ENCODE measurements at places on chromosomes 11 and 22.

DNA sequence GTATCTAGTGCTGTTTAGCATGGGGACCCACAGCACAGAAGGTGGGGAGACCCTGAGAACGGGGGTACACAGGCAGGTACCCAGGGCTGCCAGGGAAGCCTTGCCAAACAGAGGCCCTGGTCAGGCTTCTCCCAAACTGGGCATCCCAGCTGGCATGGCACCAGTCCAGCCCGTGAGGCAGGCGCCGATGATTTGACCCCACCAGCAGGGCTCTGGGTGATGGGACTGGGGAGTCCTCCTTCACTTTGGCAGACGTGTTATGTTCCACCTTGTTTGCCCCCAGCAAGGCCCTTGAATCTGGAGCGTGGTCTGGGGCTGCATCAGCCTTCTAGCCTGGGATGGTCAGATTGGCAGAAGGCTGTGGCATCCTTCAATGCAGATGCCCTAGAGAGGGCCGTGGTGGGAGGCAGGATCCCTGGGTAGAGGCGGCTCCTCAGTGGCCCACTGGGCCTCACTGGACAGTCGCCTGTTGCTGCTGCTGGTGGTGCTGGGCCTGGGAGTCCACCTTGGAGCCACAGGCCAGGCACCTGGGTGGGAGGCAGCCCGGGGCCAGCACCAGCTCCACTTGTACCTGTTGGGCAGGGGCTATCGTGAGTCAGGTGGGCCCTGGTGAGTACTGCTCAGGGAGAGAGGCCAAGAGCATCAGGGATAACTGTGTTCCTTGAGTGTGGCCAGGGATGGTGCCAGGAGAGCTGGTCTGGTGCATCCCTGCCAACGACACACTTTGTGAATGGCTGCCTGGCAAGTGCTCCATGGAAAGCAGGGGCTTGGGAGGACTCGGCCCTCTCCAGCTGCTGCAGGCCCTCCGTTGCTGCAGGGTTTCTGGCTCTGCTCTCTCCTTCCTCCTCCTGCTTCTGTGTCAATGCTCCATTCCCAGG, 3.3 kb downstream of the ADORA2A start:
- DNase-seq: no peak

DNA sequence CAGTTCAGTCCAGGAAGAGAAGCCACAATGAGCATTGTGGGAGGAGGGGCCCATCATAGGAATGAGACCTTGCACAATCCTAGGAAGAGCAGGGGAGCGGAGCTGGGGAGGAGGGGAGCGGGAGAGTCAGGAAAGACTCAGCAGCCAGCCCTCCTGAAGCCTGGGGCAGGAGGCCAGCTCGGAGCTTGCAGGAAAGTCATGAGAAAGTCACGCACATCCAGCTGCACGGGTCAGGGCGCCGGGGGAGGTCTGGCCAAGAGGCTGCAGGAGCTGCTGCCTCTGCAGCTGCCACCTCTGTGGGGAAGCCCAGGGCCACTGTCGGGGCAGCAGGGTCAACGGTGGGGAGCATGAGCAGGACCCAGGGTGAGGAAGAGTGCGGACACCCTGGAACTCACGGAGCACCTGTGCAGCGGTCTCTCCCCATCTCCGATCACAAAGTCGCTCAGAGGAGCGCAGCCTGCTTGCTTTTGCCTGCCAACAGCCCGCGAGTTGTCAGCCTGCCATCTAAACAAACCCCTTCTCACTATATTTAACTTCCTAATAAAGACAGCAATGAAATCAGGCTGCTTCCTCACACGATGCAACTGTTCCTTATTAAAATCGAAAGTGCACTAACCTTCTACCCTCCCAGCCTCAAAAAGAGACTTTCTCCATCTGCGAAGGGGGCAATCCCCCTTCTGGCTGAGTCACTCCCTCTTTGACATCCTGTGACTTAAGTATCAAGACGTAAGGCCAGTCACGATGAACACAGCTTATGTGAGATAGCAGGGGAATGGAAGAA, 52.9 kb upstream of the RTL6 start:
- peak; percentile 71 for DNase-seq

DNA sequence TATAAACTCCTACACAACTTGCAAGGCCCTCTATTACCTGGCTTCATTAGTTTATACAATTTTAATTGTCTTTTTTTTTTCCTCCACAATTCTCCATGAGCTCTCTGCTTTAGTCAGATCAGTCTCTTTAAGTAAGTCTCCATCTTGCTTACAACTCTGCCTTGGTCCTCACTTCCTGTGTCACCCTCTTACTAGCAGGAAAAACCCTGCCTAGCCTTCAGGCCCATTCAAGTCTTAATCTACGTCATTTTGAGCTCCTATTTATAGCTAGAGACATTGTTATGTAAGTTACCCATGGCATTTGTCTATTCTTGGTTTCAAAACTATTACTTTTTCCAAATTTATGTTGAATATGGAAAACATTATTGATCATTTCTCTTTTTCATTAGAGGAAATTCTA, 177.4 kb downstream of the SBF2 start:
- no peak for DNase-seq

- DNase-seq: no peak
Observed at GRCh38 chr11:12653729-12654128, 20.5 kb upstream of the TEAD1 start.

DNA sequence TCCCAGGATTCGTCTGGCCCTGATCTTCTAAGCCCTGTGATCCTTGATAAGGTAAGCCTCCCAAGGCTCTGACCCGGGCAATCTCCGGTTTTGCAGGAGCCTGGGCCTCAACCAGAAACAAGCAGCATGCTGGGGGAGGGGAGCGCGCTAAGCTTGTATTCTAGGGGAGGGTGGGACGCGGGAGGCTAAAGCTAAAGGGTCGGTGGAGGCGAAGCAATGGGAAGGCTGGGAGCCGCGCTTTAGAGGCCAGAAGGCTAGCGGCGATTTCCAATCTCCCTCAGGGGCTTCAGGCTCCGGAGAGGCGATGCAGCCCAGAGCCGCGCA, 753 bp downstream of the PTPN5 start:
- DNase-seq: no peak

DNA sequence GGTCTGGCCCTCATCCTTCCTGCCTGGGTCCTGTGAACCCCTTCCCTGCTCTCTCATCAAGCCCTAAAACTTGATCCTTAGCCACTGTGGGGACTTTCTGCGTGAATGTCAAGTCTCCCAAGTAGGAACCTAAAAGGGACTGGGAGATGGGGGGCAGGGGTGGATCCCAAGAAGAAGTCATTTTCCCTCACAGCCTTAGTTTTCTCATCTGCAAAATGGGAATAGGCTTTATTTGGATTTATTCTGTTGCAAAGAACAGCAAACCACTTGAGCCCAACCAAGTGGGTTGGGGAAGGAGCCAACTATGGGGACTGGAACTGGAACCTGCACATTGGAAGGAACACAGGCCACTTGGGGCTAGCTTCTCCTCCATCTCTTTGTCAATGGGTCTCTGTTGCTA, 36.8 kb downstream of the NEU3 start:
- no peak for DNase-seq

DNA sequence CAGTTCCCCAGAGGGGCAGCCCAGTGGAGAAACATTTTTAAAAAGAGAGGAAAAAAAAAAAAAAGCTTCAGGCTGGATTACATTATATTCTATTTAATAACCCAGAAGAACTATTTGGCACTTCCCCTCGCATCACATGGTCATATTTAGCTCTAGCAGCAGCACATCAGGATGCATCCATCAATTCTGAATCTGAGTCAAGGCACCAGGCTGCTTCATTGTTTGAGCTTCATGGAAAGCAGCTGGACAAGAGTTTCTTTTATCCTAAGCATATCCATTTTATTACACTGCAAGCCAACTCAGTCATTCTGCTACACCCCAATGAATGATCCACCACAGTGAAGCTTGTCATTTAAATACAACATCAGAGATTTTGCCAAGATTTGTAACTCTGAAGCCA, 10.0 kb downstream of the SPTY2D1 start:
- DNase-seq: no peak

GRCh38 chr11:34154059-34154875, 48.8 kb downstream of the NAT10 start:
- DNase-seq: no peak

DNA sequence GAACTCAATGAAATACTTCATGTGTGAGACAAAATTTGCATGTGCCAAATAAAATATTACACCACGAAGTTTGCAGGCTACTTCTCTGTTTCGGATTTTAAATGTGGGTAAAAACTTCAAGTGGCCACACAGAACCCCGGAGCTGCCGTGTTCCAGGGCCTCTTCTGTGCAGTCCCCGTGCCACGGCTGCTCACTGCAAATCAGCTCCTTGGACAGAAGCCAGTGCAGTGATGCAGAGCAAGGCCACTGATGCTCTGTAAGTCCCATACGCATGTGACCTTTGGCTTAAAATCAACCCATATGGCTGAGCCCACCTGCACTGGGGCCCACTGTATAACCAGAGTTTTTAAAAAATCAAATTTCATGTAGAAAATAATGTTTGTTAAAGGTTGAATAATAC, 1309.4 kb downstream of the TBC1D22A start:
- no peak for DNase-seq

DNA sequence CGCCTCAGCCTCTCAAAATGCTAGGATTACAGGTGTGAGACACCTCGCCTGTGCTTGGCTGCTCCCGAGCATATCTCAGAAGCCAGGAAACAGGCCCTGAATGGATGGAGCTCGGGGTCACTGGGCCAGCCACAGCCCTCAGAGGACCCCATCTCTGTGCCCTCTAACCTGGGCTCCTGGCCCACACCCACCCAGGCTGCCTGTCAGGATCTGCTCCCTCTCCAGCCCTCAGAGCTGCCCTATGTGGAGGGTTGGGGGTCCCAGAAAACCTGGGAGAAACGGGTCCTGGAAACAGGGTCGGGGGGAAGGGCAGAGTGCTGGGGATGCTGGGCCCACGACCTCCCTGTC, 5.2 kb upstream of the CCDC188 start:
- no peak for DNase-seq

GRCh38 chr11:103111400-103111799, 2.2 kb downstream of the DYNC2H1 start:
- no peak for DNase-seq

GRCh38 chr11:76978239-76978638, 56.0 kb upstream of the B3GNT6 start:
- DNase-seq: no peak

GRCh38 chr11:28343304-28344233, 235.4 kb downstream of the METTL15 start:
- DNase-seq: peak; percentile 49

DNA sequence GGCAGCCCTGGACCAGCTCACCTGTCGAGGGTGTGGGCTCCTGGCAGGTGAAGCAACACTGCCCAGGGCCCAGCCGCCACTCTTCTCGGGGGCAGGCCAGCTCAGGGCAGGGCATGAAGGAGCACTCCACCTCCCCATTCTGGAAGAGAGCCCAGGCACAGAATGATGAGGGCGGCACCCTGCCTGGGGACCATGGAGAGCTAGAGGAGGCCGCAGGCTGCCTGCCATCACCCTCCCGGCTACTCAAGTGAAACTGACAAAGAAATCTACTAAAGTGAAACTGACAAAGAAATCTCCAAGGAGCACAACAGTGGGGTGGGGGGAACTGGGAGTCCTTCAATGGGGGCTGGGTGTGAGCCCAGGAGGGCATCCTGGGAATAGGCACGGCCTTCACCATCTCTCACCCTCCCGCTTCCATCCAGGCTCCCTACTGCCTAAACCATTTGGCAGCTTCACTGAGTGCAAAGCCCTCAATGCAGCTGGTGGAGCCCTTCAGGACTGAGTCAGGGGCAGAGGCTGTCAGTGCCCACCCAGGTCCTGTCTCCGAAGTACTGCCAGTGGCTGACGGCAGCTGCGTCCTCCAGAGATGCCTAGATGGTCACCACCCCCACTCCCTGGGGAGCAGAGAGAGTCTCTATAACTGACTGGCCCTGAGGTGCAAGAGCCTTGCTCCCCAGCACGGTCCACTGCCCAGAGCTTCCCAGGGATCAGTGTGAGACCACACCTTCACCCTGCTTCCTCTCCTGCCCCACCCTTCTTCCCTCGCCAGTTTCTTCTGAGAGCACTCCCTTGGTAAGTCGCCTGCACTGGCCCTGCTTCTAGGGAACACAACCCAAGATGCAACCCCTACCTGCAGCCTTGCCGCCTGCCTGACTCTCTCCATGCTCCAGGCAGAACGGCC, 21.7 kb downstream of the VWCE start:
- no peak for DNase-seq

DNA sequence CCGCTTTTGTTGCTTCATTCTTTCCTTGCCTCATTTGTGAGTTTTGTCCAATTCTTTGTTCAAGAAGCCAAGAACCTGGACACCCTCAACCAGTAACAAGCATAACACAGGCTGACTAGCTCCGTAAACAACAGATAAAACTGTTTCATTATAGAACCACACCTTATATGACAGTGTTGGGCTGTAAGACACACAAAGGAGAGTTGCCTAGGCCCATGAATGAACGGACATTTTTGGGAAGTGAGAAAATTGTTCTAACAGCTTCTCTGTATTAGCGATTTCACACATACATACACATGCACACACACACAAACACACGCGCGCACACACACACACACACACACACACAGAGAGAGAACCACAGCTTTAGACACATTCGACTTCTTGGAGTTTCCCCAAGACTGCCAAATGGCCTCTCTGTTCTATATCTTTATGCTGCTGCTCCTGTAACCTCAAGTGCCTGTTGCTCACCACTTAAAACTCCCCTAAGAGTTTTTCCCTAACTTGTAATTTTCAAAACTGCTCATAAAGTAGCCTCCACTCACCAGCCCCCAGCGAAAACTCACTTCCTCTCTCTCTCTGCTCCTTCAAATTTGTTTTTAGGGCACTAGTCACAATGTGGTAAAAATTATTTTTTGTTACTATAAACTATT, 35.9 kb downstream of the CTSC start:
- no peak for DNase-seq

DNA sequence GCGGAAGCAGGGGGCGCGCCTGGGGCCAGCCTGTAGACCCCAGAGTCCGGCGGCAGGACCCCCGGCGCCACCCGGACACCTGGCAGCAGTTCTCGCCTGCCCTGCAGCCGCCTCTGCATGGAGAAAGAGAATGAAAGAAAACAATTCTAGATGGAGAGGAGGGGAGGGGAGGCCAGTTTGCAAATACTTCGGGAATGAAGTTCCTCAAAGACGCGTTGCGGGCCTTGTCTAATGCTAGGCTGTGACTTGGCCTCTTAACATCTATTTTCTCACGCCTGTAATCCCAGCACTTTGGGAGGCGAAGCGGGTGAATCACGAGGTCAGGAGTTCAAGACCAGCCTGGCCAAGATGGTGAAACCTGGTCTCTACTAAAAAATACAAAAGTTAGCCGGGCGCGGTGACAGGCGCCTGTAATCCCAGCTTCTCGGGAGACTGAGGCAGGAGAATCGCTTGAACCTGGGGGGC, 2.1 kb upstream of the BARX2 start:
- DNase-seq: no peak
